ENCODE measurements at places on chromosomes 11 and 22. TPM values are rescaled to one million over a fixed set of nuclear protein-coding genes. Genes with fewer than 3 reads are reported as not detected.

- no peaks in the 10 kb centered on the region for H3K27me3 ChIP-seq
- DNase-seq, result no peak
- no peak overlapping the region for H3K4me3 ChIP-seq
- H3K4me1 ChIP-seq, result no peaks in the 10 kb centered on the region
Measured at GRCh38 chr11:122804796-122805195, 33.5 kb upstream of the CRTAM start.

DNA sequence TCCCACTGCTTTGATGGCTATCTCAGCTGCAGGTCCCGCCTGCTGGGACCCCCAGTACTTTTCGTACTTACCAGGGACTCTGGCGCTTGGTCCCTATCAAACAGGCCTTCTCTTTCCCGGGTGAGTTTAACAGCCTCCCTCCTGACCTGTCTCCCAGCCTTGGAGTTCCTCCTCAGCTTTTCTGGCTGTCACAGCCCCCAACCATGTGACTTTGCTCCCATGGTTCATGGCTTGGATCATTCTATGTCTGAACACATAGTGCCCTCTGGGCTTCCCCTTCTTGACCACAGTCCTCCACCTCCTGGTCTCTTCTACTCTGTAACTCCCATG, 56.9 kb downstream of the PARVA start:
- no peaks in the 10 kb centered on the region for H3K4me1 ChIP-seq
- H3K27me3 ChIP-seq, result no peaks in the 10 kb centered on the region
- H3K36me3 ChIP-seq, result no peaks in the 10 kb centered on the region
- peak overlapping the region; percentile 83 for H3K27ac ChIP-seq
- H3K4me3 ChIP-seq, result no peak overlapping the region

DNA sequence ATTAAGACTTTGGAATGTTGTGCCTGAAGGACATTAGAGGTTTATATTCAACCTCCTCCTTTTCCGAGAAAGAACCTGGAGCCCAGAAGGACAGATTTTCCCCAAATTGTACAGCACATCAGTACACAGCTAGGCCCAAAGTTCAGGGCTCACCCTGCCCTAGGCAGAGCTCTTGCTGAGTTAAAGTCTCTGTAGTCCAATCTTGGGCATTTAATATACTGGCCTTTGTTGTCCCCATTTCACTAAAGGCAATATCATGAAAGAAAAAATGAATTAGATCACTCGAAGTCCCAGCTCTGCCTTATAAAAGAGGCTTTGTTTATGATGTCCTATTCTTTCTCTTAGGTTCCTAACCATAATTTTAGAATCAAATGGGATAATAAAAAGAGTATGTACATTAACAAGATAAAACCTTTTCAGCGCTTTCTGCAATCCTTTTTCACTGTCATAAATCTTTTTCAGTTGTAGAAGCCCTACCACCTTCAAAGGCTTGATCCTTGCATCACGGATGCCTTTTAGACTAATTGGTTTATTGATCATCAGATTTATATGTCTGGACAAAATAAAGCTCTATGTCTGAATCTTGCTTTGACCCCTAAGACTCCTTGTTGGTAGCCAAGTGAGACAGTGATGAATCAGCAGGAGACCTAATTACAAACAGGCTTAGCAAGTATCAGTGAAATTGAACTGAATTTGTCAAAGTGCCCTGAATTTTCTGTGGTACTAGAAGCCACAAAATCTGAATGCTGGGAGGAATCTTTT, 39.8 kb downstream of the RELT start:
- no peak overlapping the region for H3K27ac ChIP-seq
- H3K4me3 ChIP-seq, result no peak overlapping the region
- DNase-seq, result no peak
- H3K27me3 ChIP-seq, result no peaks in the 10 kb centered on the region

DNA sequence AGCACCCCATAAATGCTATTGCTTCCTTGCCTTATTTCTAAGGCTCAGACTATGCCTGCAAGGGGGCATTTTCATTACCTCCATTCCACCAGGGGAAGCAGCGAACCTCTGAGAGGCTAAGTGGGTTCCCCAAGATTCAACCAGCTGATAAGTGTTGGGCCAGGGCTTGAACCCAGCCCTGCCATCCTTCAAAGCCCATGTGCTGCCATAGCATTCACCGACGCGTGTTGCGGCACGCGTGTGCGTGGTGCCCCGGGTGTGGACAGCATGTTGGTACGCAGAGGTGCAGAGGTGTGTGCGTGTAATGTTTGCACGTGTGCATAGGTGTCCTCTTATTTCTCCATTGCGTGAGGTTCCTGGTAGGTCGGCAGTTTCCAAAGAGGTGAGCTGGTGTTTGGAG, 66.0 kb upstream of the PPARA start:
- no peak overlapping the region for H3K4me3 ChIP-seq
- no peaks in the 10 kb centered on the region for H3K27me3 ChIP-seq
- H3K36me3 ChIP-seq, result peaks cover 60% of the 10 kb centered on the region
- no peak overlapping the region for H3K27ac ChIP-seq

GRCh38 chr11:47669856-47670255, 27.5 kb upstream of the MTCH2 start:
- no peak overlapping the region for H3K27ac ChIP-seq
- no peak for DNase-seq
- no peak overlapping the region for H3K4me3 ChIP-seq
- no peaks in the 10 kb centered on the region for H3K4me1 ChIP-seq
- H3K36me3 ChIP-seq, result peaks cover 3% of the 10 kb centered on the region

DNA sequence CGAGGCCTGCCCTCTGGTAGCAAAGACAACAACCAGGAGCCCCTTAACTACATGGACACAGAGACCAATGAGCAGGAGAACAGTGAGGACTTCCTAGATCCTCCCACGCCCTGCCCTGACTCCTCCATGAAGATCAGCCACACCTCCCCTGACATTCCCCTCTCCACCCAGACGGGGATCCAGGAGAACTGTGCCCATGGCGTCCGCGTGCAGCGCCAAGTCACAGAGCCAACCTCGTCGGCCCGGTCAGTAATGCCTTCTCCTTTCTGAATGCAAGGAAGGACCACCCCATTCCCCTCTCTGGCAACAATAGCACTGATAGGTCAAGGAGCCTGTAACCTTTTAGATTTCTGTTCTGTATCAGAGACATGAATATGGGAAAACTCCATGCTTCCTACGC, 51.4 kb downstream of the SYT9 start:
- H3K4me1 ChIP-seq, result no peaks in the 10 kb centered on the region
- no peak overlapping the region for H3K4me3 ChIP-seq
- H3K27me3 ChIP-seq, result no peaks in the 10 kb centered on the region
- no peak for DNase-seq
- H3K36me3 ChIP-seq, result no peaks in the 10 kb centered on the region
- H3K27ac ChIP-seq, result no peak overlapping the region

DNA sequence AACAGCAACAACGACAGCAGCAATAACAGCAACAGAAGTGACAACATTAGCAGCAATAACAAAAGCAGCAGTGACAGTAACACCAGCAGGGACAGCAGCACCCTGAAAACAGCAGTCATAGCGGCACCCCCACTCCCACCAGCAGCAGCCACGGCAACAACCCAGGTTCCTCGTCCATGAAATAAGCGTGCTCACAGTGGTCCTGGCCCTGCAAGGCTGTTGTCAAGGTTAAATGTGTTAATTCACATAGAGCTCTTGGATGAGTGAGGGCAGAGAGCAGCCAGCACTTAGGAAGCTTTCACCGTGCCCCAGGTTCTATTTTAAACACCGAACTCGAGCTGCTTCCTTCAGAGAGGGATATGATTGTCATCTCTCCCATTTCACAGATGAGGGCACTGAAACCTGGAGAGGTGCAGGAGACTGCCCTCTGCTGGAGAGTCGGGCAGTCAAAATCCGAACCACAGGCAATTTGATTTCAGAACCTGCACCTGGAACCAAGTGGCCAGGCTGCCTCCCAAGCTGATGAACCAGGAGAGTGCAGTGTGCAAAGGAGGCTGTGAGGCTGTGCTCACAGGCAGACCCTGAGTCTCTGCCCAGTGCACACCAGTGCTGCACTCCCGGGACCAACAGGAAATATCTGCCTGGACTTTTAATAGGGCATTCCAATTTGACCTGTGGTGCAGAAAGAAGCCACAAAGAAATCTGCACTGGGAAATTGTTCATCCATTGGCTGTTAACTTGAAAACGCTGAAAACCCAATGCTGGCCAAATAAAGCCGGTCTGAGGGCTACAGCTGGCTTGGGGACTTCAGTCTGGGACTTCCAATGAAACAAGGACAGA, 22.9 kb upstream of the FGF3 start:
- no peak overlapping the region for H3K27ac ChIP-seq
- peak; percentile 45 for DNase-seq
- no peaks in the 10 kb centered on the region for H3K27me3 ChIP-seq
- peaks cover 3% of the 10 kb centered on the region for H3K4me1 ChIP-seq
- H3K4me3 ChIP-seq, result no peak overlapping the region

DNA sequence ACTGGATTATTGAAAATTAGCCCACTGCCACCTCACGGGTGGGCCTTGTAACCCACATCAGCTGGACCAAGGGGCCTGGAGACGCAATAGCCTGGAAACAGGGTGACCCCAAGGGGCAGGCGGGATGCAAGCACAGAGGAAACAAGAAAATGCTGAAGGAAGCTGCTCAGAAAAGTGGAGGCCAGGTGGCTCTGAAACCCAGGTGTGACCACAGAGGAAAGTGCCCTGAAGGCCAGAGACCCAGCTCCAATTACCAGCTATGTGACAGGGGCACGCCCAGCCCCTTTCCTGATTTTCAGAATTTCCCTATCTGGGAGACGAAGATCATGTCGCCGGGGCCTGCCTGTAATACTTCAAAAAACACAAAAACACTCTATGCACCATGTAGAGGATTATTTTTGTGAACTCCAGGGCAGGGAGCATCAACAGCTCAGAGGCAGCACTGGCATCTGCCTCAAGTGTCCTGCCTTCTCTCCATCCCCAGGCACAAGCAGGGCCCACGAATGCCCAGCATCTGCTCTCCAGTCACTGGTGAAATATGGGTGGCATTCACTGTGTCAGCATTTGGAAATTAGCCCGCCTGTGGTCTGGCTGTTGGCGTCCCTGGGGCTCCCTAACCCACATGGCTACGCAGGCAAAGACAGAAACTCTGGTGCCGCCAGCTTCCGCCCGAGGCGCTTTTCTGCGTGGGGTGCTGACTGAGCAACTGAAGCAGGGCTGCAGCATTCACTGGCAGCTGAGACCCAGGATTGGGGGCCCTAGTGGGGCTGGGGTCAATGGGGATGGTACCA, 6.3 kb downstream of the KCNJ1 start:
- no peaks in the 10 kb centered on the region for H3K27me3 ChIP-seq
- H3K4me3 ChIP-seq, result no peak overlapping the region
- DNase-seq, result no peak
- no peaks in the 10 kb centered on the region for H3K36me3 ChIP-seq
- H3K27ac ChIP-seq, result no peak overlapping the region

DNA sequence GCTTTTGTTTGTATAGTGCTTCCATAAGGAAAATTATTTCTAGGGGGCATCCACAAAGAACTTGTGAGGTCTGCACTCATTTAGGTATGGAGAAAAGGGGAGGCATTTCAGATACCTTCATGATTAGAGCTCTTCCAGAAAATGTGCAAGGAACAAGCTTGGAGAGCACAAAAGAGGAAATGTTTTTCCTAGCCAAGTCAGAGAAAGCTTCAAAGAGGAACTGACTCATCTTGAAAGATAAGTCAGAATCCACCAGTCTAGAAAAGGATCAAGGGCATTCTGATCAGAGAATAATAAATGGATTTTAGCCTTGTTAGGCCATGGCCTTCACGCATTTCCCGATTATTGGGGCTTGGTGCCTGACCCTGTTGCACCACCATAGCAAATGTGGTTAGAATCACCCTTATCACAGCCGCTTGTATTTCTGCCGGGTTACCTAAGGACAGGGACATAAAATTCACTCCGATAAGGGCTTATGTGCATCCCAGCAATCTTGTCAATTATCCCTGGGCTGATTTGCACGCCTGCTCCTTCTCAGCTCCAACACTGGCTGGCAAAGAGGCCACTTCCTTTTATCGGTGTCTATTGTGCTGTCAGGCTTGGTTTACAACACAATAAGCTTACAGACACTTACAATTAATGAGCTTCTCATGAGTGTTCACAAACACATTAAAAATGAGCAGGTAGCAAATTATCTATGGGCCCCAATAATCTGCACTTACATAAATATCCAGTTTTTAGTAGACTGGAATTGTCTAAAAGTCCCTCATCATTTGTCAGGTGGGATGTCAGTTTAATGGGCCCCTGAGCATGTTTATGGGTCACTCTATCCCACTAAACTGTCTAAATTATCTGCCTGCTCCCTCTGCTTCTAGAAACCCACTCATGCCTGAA, 613.5 kb downstream of the SOX6 start:
- no peak overlapping the region for H3K27ac ChIP-seq
- peak; percentile 41 for DNase-seq

DNA sequence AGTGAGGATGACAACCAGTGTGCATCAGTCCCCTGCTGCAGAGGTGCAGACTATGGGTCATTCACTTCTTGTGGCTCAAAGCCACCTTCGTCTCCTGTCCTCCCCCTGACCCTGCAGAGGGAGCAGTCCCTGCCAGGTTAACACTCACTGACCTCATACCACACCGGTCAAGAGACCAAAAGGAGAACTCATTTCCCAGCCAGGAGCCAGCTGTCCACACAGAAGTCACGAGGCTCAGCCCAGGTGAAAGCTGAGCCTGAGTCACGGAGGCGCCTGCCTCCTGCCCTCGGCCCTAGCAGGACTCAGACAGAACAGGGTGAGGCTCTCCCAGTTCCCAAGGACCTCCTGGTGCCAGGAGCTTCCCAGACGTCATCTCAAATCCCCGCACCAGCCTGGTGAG, 103.7 kb downstream of the MN1 start:
- H3K4me1 ChIP-seq, result no peaks in the 10 kb centered on the region
- H3K36me3 ChIP-seq, result no peaks in the 10 kb centered on the region
- no peak for DNase-seq

DNA sequence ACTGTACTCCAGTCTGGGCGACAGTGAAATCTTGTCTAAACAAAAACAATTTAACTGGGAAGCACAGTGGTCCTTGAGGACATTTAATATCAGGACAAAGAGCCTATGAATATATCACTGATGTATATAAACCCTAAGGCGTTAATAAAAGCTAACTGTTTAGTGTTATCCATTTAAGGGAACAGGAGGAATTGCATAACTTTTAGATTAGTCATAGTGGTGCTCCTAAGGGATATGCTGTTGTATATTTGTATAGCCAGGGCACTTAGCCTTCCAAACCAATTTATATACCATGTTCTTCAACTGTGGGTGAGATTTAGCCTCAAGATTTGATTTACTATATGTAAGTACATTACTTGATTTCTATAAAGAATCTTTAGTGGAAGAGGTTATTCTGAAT, 3.0 kb upstream of the CHEK1 start:
- H3K27me3 ChIP-seq, result no peaks in the 10 kb centered on the region
- H3K27ac ChIP-seq, result no peak overlapping the region
- H3K4me3 ChIP-seq, result no peak overlapping the region

GRCh38 chr22:48578138-48579042, 1249.3 kb downstream of the BRD1 start:
- H3K4me1 ChIP-seq, result no peaks in the 10 kb centered on the region
- no peak for DNase-seq
- no peak overlapping the region for H3K27ac ChIP-seq
- no peaks in the 10 kb centered on the region for H3K36me3 ChIP-seq
- H3K27me3 ChIP-seq, result peaks cover 15% of the 10 kb centered on the region
- H3K4me3 ChIP-seq, result no peak overlapping the region

Gene COPB1
- polyA plus RNA-seq, result 66.3 TPM

Gene TIMP3
- 5.1 TPM for polyA plus RNA-seq

Gene MYBPC3
- 0.04 TPM for polyA plus RNA-seq

Gene RIN1
- 5.8 TPM for polyA plus RNA-seq

Gene SCGB1D2
- not detected for polyA plus RNA-seq

Measured in small intestine (tissue), 16 donors.